ENCODE measurements at places on chromosomes 2 and 18. TPM values are rescaled to one million over a fixed set of nuclear protein-coding genes. Genes with fewer than 3 reads are reported as not detected.

The PNKD gene
- 18.7 TPM for total RNA-seq

The ATL2 gene
- total RNA-seq, result 109 TPM

The FAP gene
- total RNA-seq, result 2.0 TPM

The PKDCC gene
- 9.6 TPM for total RNA-seq

The CCDC74A gene
- 3.7 TPM for total RNA-seq

The SH2D6 gene
- total RNA-seq, result 0.74 TPM

The HOXD11 gene
- not detected for total RNA-seq

The GREB1 gene
- 3.0 TPM for total RNA-seq
